ENCODE measurements at places on chromosomes 1 and 21. TPM values are rescaled to one million over a fixed set of nuclear protein-coding genes. Genes with fewer than 3 reads are reported as not detected.

GRCh38 chr1:60367532-60367931 lies 294.0 kb upstream of the C1orf87 start:
- peaks cover 11% of the 10 kb centered on the region for H3K36me3 ChIP-seq
- no peaks in the 10 kb centered on the region for H3K27me3 ChIP-seq
- H3K27ac ChIP-seq: no peak overlapping the region
- H3K4me3 ChIP-seq: no peak overlapping the region
- no peaks in the 10 kb centered on the region for H3K4me1 ChIP-seq

Gene PTPN7
- total RNA-seq: 0.98 TPM

DNA sequence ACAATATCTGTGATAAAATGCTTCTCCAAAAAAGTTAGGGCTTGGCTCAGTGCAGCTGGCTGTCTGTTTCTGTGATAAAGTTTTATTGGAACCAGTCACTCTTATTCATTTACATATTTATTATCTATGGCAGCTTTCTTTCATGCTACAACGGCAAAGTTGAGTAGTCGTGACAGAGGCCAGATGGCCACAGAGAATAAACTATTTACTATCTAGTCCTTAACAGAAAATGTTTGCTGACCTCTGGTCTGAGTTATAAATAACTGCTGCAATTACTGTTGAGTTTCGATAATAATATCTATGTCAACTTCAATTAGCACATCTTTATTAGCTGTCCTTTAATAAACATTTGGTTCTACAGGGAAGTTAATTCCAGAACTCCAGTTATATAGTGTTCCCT lies 180.2 kb upstream of the RUNX1 start:
- no peak overlapping the region for H3K27ac ChIP-seq
- H3K4me3 ChIP-seq: no peak overlapping the region
- peaks cover 40% of the 10 kb centered on the region for H3K4me1 ChIP-seq

DNA sequence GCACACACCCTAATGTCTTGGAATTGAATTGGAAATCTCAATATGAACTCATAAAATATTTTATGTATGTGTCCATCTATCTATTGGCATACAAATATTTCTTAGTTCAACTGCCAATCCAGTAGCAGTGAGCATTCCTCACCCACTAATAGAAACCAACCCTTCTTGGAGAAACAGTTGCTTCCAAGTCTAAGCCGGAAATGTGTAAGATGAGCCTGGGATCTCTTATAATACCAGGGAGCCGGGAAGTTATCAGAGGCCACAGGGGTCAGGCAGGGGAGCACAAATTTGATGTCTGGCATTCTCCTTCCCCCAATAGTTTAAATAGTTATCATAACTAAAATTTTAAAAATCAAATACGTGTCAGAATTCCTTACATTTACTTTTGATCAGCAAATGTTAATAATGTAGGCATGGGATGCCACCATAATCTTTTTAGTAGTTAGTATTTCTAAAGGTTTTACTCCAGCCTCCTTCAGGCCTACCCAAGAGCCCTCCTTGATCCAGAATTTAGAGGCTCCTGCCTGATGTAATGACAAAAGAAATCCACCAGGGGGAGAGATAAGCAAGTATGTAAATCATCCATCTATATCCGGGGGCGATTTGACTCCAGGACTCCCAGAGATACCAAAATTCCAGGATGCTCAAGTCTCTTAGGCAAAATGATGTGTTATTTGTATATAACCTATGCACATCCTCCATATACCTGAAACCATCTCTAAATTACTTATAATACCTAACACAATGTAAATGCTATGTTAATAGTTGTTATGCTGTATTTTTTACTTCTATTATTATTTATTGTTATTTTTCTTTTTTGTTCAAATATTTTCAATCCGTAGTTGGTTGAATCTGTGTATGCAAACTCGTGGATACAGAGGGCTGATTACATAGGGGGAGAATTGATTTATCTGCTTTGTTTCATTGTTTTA lies 218.7 kb upstream of the COA6 start:
- H3K36me3 ChIP-seq: no peaks in the 10 kb centered on the region
- peak; percentile 20 for DNase-seq
- H3K27ac ChIP-seq: no peak overlapping the region
- H3K4me3 ChIP-seq: no peak overlapping the region

DNA sequence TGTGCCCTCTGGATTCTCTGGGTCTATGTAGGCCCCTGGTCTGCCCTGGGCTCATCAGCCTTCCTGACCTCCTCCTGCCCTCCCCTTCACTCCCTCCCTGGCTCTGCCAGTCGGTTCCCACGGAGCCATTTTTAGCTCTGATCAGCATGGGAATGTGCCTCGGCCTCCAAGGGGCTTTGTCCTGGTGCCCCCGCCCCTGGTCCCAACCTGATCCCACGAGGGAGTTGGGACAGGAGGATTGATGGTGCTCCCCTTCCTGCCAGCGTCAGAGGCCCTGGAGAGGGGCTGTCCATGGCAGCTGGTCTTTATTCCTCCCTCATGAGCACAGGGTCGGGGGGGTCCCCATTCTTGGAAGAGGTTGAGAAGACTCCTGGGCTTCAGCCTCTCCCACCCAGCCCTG lies 24.9 kb downstream of the ETNK2 start:
- H3K27ac ChIP-seq: peak overlapping the region; percentile 7
- no peak for DNase-seq
- peaks cover 40% of the 10 kb centered on the region for H3K36me3 ChIP-seq

DNA sequence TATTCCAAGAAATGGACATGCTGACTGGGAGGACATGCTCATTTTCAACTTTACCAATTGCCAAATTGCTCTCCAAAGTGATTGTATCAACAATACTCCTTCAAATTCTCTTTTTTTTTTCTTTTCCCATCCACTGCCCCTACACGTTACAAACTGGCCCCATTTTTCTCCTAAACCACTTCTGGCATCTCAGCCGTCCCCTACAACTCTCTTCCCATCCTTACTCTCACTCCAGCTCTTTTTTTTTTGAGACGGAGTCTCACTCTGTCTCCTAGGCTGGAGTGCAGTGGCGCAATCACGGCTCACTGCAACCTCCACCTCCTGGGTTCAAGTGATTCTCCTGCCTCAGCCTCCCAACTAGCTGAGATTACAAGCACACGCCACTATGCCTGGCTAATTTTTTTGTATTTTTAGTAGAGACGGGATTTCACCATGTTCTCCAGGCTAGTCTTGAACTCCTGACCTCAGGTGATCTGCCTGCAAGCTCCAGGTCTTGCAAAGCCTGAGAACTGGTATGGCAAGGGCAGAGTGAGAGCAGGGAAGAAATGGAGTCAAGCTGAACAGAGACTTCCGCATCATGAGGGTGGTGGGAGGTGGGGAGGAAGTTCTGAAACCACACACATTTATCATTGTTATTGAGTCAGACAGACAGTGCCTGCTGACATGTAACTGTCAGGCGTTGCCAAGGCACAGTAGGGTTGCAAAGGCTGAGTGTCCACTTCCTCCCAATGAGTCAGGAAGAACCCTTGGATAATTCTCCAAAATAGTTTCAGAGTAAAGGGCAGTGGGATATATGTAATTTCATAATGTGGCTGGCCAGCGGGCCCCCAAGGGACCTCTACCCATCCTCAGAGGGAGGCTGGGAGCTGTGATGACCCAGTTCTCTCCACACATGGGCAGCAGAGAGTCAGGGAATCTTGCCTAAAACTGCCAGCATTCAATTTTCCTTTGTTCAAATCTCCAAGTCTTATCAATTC lies 17.4 kb downstream of the CELA3A start:
- H3K27me3 ChIP-seq: peaks cover 2% of the 10 kb centered on the region
- peaks cover 8% of the 10 kb centered on the region for H3K4me1 ChIP-seq
- no peak overlapping the region for H3K27ac ChIP-seq
- H3K36me3 ChIP-seq: no peaks in the 10 kb centered on the region
- H3K4me3 ChIP-seq: no peak overlapping the region

DNA sequence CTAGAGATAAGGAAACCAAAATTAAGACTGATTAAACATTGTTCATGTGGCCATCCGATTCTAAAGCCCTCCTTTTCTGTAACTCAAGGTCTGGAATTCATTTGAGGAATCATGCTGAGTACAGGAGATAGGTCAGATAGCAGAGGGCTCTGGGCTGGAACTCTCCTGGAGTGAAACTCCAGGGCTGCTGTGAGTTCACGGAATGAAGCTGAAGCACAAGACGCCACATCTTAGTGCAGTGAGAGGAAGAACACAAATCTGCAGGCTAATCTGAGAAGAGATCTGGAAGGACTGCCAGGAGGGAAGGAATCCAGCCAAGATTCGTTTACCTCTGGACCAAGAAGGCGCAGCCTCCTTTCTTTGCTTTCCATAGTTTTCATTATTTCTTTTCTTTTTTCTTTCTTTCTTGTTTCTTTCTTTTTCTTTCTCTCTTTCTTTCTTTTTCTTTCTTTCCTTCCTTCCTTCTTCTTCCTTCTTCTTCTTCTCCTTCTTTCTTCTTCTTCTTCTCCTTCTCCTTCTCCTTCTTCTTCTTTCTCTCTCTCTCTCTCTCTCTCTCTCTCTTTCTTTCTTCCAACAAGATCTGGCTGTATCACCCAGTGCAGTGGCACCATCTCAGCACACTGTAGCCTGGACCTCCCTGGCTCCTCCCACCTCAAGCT lies 74.8 kb upstream of the ATP1B1 start:
- H3K27me3 ChIP-seq: no peaks in the 10 kb centered on the region
- H3K36me3 ChIP-seq: no peaks in the 10 kb centered on the region
- H3K4me3 ChIP-seq: no peak overlapping the region
- no peak overlapping the region for H3K27ac ChIP-seq

- no peak overlapping the region for H3K4me3 ChIP-seq
- H3K4me1 ChIP-seq: peaks cover 7% of the 10 kb centered on the region
- peaks cover 4% of the 10 kb centered on the region for H3K27me3 ChIP-seq
- H3K27ac ChIP-seq: no peak overlapping the region
These were observed 6.3 kb upstream of the DUSP23 start for GRCh38 chr1:159774465-159774864.

- H3K27ac ChIP-seq: peak overlapping the region; percentile 22
- no peak overlapping the region for H3K4me3 ChIP-seq
- H3K4me1 ChIP-seq: peaks cover 14% of the 10 kb centered on the region
- no peaks in the 10 kb centered on the region for H3K27me3 ChIP-seq
- H3K36me3 ChIP-seq: peaks cover 17% of the 10 kb centered on the region
- no peak for DNase-seq
These were observed 79.5 kb upstream of the DNAJC6 start for GRCh38 chr1:65229754-65230339.

Measured in WTC11 (cell line).